ENCODE measurements at places on chromosomes 2 and 18. TPM values are rescaled to one million over a fixed set of nuclear protein-coding genes. Genes with fewer than 3 reads are reported as not detected.

- no peak for DNase-seq
These were observed 3.3 kb upstream of the NAPG start for GRCh38 chr18:10522574-10522973.

DNA sequence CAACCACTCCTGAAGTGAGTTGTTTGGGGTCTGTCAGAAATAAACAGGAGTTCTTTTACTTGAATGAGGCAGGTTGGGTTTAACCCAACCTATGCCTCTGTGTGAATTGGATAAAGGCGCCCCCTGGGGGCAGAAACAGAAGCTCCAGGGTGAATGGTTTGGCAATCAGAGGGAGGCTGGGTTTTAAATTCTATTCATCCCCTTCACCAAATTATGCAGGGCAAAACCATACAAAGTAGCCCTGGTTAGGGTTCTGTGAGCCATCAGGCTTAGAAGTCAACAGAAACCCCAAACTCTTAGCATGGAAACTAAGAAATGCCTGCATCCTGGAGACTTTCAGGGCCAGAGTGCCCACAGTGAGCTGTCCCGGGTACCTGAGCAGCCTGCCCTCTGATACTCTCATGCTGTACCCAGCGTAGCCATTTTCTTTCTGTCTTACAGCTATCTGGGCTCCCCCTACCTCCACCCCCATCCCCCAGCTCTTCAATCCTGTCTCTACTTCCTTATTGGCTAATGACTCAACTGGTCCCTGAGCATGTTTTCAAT is 241.5 kb downstream of the ICOS start:
- peak; percentile 74 for DNase-seq

GRCh38 chr2:180980943-180981911 is 822 bp downstream of the UBE2E3 start:
- no peak for DNase-seq

GRCh38 chr2:122077771-122078170 is 322.3 kb downstream of the TSN start:
- no peak for DNase-seq

GRCh38 chr2:216695401-216695821 is at the start of gene IGFBP5:
Gene IGFBP5 (minus strand): TSS chr2:216695549. CDS start chr2:216694775, 774 bp downstream.
- DNase-seq: peak; percentile 70

DNA sequence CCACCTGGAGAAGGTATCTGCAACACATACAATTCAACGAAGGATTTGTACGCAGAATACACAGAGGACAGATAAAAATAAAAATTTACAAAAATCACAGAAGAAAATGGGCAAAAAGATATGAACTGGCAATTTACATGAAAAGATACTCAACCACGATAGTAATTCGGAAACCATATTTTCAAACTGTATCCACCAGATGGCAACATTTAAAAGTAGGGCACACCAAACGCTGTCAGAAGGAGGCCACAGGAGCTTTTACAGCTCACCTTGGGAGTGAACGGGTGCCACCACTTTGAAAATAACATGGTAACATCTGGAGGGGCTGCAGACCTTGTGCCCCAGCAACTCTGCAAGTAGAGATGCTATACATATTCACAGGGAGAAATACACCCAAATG is 9.8 kb downstream of the KIF1A start:
- no peak for DNase-seq

DNA sequence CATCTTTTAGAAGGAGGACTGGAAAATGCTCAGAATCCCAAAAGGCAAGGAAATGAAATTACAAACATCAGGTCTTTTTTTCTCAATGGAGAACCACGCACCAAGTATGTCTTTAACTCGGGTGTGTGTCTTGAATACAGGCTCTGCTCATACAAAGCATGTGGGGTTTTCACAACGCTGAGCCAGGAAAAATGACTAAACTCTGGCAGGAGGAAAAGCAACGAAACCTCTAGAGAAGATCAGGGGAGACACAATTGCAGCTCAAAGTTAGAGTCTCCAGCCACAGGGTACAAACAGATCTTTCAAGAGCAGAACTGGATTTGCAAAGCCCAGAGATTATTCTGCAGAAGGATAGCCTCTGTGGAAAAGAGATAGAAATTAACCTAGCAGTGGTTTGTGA is 42.8 kb upstream of the TPO start:
- DNase-seq: no peak

GRCh38 chr18:62404881-62405280 is 79.8 kb downstream of the TNFRSF11A start:
- no peak for DNase-seq

DNA sequence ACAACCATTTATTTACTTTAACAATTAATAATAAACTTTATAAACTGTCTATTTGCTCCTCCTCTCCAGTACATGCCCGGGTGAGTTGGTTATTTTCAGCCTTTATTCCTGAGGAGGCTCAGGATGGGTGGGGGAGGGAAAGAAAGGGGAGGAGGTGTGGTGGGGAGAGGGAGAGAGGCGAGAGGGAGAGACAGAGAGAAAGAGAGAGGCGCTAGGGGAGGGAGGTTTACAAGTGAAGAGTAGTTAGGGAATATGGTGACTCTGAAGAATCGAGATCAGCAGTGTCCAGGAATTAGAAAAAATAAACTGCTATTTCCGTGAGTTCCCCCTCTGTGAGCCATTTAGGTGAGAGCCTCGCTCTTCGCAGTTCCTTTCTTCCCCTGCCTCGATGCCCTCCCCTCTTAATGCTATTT is 138.9 kb downstream of the MEIS1 start:
- DNase-seq: peak; percentile 36

DNA sequence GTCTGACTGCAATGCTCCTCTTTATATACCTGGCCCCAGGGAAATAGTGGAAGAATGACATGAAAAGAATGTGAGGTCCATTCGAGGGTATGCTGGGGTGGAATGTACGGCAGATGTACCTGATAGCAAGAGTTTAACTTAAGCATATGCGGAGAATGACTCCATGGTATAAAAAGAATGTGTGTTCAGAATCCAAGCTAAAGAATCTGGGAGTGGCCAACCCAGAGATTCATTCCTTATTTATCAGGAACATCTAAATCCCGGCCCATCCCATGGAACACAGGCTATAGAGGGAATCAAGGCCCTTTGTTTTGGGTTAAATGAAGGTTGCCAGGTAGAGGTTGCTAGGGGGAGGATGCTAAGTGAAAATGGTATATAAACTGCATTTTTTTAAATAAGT is 150.0 kb downstream of the ZNF385B start:
- no peak for DNase-seq

DNA sequence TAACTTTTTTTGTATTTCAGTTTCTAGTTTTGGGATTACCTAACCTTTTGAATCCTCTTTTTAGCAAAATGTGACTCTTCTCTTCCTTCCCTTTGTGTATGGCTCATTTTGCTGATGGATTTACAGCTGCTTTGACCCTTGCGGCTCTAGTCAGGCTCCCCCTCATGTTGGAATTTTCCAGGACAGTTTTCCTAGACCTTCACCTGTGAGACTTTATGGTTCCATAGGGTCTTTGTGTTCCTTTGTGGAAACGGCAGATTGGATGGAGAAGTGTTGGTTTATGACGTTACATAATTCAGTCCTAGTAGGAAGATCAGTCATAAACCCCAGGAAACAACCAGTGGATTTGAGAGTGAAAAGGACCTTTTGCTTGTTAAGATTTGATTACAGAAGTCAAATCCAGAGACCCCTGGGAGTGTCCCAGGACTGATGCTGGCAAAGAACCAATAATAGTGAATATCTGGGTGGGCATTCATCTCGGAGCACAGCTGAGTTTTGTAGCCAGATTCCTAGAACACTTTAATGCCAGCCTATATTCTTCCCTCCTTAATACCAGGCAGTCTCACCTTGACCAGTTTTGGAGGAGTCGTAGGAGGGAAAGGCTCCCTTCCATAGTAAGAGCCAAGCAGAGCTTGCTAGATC is 42.7 kb downstream of the SOCS6 start:
- DNase-seq: no peak

GRCh38 chr2:58614219-58614618 is 373.1 kb upstream of the FANCL start:
- DNase-seq: no peak

- no peak for DNase-seq
These were observed 60.7 kb downstream of the NABP1 start for GRCh38 chr2:191738667-191739066.

DNA sequence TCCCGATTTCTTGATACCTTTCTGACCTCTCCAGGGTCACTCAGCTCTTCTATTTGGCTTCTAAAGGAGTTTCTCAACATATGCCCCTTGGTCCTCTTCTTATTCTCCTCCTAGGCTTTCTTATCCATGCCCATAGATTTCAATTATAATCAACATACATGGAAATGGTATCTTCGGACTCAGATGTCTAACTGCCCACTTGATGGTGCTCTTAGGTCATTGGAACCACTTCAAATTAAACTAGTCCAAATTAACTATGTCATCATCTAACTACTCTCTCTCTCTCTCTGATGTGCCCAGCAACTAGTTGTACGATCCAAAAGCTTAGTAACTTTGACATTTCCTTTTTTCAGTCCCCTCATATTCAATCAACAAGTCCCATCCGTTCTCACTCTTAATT is 43.2 kb upstream of the GPR75 start:
- DNase-seq: no peak

DNA sequence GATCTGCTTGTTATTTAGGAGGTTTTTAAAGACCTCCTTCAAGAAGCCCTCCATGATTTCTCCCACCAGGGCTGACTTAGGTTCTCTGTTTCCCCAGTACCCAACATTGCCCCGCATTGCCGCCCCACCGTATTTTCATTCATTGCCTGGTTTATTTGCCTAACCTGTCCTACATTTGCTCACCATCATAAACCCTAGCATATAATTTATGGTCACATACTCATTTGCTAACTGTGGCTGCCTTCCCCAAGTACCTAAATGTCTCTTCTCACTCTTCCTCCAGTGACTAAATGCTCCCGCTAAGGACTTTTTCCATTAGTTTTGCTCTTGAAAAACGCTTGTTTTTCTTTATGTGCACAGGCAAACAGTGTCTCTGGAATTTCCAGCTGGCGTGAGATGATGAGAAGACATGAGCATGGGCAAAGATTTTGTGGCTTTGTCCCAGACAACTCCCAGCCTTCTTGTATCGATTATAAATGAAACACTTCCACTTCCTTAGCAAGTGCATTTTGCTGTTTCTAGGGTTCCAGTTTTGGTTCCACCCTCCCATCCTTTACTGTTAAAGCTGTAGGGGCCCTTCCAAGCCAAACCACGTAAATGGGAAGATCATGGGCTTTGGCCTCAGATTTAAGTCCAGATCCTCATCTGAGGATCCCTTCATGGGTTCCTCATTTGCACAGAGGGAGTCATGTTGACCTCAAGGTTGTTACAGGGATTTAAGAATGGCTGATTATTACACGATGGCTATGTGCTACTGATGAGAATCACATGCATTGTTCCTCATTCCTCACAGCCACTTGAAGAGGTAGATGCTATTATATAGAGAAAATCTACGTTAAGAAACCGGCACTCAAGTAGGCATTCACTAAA is 21.0 kb upstream of the ARMC9 start:
- no peak for DNase-seq

- peak; percentile 59 for DNase-seq
These were observed 997 bp upstream of the TGIF1 start for GRCh38 chr18:3448838-3449511.

DNA sequence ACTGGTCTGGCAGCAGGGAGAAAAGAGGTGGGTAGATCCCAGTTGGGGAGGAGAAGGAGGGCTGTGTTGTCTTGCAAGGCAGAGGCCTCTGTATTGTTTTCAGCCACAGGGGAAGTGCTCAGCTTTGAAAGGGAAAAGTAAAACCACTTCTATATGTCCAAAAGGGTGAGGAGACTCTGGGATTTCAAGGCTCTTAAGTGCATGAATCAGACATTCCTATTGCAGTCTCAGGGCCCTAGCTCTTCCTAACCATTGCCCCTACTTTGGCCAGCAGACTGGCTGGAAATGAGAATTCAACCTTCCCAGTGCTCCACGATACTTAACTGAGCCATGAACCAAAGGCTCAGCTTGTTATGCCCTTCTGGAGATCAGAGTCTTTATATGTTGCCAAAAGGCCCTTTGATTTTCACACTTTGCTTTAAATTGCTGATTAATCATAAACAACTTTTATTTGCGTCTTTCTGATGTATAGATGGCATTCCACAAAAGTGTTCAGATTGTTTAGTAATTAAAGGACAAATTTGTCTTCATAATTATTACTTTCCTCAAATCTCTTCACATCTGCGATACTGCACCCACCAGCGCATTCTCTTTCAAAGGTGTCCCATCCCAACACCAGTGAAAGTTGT is 313.8 kb upstream of the MMADHC start:
- no peak for DNase-seq

DNA sequence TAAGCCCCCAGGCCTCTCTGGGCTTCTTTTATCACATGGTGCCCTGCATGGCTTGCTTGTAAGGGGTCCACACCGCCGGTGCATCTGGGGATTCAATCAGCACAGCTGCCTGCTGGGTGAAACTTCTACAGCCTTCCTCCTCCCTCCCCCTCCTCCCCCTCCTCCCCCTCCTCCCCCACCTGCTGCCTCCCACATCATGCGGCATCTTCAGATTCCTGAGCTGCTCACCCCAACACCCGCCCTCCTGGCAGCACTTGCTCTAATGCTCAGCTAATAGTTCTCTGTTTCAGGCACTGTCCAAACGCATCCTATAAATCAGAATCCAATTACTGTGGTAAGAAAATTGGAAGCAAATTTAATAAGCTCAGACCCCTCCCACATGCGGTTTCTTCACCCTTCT is 150.7 kb downstream of the GALNT14 start:
- no peak for DNase-seq

DNA sequence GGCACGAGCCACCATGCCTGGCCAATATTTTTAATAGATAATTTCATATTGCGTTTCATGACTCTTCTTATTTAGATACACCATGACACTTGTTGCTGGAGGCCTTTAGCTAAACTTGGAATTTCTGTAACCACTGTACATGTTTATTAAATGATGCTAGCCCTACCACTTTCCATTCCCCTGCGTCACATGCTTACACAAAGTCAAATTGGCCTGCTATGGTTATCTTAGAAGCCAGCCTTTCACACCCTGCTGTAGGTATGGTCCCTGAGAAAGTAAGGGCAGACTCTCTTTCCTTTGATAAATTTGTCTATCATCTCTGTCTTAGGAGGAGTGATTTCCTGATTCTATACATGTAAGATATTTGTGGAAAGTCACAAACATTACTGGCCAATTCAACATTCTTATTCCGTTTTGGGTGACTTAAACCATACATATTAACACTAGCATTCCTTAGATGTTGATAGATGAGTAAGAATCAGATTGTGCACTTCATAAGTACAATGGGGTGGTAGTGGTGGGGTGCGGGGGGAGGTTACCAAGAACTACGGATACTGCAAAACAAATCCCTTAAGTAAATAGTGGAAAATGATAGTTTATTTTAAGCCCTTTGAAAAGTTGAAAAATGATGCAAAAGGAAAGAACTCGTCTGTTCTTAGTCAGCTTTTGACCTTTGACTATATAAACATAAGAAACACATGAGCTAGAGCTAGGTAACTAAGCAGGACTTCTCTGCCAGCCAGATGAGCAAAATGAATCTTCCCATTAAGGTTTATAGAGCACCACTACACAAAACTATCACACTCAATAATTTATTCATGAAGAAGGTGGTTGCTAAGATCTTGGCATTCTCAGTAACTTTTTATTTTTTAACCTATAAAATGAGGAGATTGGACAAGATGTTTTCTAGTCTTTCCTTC is 7.9 kb upstream of the NDUFV2 start:
- DNase-seq: no peak

The L3MBTL4 gene
- total RNA-seq: 1.3 TPM

The RAB6C gene
- total RNA-seq: 0.07 TPM

The ERFE gene
- total RNA-seq: 6.3 TPM

The CD8B2 gene
- not detected for total RNA-seq

The OTOS gene
- total RNA-seq: not detected

The LOXHD1 gene
- total RNA-seq: 0.35 TPM

The CGREF1 gene
- total RNA-seq: 4.0 TPM

The KCNS3 gene
- 18.1 TPM for total RNA-seq

The FBXO41 gene
- total RNA-seq: 21.5 TPM

Measured in WTC11 (cell line).